ENCODE measurements at places on chromosomes 4 and X. TPM values are rescaled to one million over a fixed set of nuclear protein-coding genes. Genes with fewer than 3 reads are reported as not detected.

GRCh38 chr4:182338063-182338462, 94.9 kb downstream of the TENM3 start:
- H3K4me3 ChIP-seq, result no peak overlapping the region
- no peak for DNase-seq

The NALF2 gene
- not detected for total RNA-seq

DNA sequence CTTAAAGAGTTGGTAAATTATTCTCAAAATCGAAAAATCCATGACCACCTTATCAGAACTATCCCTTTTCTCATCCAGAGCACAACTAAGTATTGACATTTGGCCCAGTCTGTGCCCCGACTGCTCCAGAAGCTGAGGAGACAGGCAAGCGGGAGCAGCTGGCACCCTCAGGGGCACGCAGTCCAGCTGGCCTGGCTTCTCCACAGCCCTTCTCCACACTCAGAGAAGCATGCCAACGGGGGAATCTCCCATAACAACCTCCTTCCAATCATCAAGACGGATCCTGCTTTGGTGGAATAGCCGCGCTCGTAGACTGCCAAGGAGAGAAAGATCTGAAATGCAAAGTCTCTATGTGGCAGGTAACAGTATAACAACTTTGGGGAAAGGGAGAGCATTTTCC, 85.4 kb downstream of the AFAP1 start:
- DNase-seq, result no peak
- H3K36me3 ChIP-seq, result no peaks in the 10 kb centered on the region
- peaks cover 48% of the 10 kb centered on the region for H3K4me1 ChIP-seq
- no peak overlapping the region for H3K4me3 ChIP-seq
- peak overlapping the region; percentile 8 for H3K27ac ChIP-seq
- no peaks in the 10 kb centered on the region for H3K27me3 ChIP-seq

- no peak overlapping the region for H3K4me3 ChIP-seq
- no peak overlapping the region for H3K27ac ChIP-seq
- H3K4me1 ChIP-seq, result peaks cover 3% of the 10 kb centered on the region
- H3K36me3 ChIP-seq, result no peaks in the 10 kb centered on the region
- peaks cover 11% of the 10 kb centered on the region for H3K27me3 ChIP-seq
These were observed 32.7 kb downstream of the CPLX1 start for GRCh38 chr4:793093-793861.

The CHM gene
- total RNA-seq, result 14.9 TPM

GRCh38 chr4:100422894-100423293, 94.9 kb downstream of the EMCN start:
- no peak for DNase-seq
- peaks cover 2% of the 10 kb centered on the region for H3K4me1 ChIP-seq
- H3K27me3 ChIP-seq, result no peaks in the 10 kb centered on the region
- H3K4me3 ChIP-seq, result no peak overlapping the region

DNA sequence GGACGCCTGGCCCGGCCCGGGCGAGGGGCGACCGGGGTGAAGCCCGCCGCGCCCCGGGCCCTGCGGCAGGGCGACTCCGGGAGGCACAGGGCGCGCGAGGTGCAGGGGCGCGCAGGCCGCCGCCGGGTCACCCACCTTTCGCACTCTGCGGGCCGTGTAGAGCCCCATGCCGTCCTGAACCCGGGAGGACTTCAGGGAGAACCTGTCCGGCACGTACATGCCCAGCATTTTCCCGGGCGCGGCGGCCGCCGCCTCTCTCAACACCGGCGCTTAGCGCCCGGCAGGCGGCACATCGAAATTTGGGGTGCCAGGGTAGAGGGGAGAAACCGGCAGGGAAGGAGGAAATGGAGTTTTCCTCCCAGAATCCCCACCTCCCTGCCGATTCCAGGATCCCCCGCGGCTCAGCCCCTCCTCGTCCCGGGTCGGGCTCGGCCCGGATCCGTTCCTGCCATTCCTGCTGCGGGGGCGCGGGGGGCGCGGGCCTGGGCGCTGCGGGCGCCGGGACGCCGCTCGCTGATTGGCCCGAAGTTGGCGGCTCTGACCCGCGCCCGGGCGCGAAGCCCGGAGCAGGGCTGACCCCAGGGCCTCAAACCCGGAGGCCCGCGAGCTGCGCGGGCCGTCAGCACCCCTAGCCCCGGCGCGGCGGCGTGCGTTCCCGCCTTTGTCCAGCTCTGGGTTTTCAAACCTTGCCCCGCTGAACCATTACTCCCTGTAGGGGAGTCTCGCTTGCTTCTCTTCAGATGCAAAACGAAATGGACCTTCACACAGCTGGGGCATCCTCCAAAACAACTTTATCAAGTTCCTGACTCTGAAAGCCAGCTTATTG, at the start of gene PRDM5:
PRDM5 (minus strand) TSS at position 346 of the 826 bp plus-strand sequence; CDS start at position 228, 118 bp downstream.
- H3K4me3 ChIP-seq, result peak within 1 kb of the TSS; percentile 86
- DNase-seq, result peak; percentile 11
- no peaks in the 10 kb centered on the region for H3K27me3 ChIP-seq
- peak within 1 kb of the TSS; percentile 88 for H3K27ac ChIP-seq
- peaks cover 14% of the 10 kb centered on the region for H3K4me1 ChIP-seq
- H3K36me3 ChIP-seq, result no peaks in the 10 kb centered on the region

The XKRX gene
- 1.6 TPM for total RNA-seq

DNA sequence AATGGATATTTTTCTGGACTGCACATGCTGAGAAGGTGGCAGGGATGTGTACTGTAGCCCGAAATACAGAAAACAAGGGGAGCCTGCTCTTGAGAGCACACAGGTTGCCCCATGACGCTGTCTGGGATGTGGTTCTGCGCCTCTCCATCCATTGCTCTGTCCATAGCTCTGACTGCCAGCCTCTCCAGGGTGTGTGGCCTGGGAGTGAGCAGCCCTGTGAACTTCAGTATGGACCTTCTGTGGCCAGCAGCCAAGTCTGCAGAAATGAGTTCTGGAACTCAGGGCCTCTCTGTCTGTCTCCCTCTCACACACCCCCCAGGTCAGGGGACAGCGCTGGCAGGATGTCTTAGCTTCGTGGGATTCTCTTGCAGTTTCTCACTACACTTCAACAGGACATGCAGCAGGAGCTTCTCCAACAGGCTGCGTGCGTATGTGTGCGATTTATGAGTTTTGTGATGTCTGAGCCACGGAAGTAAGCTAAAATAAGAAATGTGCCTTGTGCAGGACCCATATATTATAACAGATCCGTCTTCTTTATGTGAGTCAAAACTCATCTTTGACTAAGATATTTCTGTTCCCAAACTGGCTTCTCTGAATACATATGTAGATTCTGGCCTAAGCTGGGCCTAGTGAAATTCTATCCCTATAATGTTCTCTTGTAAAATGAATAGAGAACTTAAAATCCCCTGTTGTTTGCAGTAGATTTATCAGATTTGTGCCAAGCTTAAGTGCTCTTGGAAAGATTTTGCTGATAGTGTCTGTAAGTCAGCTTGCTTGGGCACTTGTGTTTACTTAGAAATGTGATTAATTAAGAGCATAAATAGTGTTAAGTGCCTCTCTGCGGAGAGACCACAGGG, 40.0 kb downstream of the PROM1 start:
- H3K27me3 ChIP-seq, result no peaks in the 10 kb centered on the region
- no peak overlapping the region for H3K4me3 ChIP-seq
- no peaks in the 10 kb centered on the region for H3K36me3 ChIP-seq
- DNase-seq, result no peak
- no peaks in the 10 kb centered on the region for H3K4me1 ChIP-seq

DNA sequence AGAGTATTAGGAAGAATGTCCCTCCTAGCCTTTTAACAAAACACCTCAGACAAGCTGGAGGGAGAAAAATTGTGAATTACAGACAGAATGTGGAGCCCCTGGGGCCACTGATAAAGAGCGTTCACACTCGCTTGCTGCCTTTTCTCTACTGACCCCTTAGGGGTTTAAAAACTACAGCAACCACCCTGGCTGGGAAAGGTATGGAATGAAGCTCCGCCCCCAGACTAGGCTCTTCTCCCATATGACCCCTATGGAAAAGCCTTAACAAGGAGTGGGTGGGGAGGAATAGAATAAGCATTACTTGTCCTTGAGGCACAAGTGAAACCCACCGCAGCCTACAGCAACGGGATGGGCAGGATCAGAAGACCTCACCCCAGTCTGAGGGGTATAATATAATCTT, 26.3 kb downstream of the ANKRD50 start:
- H3K27ac ChIP-seq, result no peak overlapping the region
- no peaks in the 10 kb centered on the region for H3K27me3 ChIP-seq
- H3K36me3 ChIP-seq, result no peaks in the 10 kb centered on the region
- no peaks in the 10 kb centered on the region for H3K4me1 ChIP-seq
- DNase-seq, result no peak
- H3K4me3 ChIP-seq, result no peak overlapping the region

The CXCL8 gene
- total RNA-seq, result 6.9 TPM

The SLC10A6 gene
- 12.0 TPM for total RNA-seq

DNA sequence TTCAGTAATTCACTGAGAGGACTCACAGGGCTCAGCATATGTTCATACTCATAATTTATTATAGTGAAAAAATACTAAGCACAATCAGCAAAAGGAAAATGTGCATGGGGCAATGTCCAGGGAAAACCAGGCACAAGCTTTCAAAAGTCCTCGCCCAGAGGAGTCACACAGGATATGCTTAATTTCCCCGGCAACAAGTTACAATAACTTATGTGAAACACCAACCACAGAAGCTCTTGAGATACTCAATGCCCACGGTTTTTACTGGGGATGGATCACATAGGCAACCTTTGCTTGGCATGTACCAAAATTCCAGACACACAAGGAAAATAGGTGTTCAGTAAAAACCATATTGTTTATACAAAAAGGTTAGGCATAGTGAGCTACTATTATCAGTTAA, 38.5 kb upstream of the STPG2 start:
- no peak overlapping the region for H3K4me3 ChIP-seq
- no peaks in the 10 kb centered on the region for H3K36me3 ChIP-seq
- H3K4me1 ChIP-seq, result no peaks in the 10 kb centered on the region

The FAM47E gene
- 0.54 TPM for total RNA-seq

DNA sequence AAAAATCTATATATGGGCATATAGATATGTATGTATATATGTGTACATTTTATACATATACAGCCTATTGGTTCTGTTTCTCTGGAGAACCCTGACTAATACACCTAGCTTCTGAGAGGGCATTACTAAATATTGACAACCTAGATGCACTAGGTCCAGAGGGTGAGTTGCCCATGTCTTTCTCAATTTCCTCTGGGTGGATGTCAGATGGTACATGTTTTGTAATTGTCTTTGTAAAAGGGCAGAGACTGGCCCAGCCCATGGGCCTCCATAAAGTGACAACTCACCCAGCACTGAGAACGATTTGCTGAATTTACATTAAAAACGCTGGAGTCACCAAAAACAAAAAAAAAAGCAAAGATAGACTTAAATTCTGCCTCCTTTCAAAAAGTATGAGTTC, 198.5 kb upstream of the FAM241A start:
- no peaks in the 10 kb centered on the region for H3K4me1 ChIP-seq
- H3K36me3 ChIP-seq, result no peaks in the 10 kb centered on the region
- no peak overlapping the region for H3K27ac ChIP-seq
- H3K27me3 ChIP-seq, result no peaks in the 10 kb centered on the region
- H3K4me3 ChIP-seq, result no peak overlapping the region

- DNase-seq, result no peak
- H3K36me3 ChIP-seq, result no peaks in the 10 kb centered on the region
- no peaks in the 10 kb centered on the region for H3K4me1 ChIP-seq
- no peak overlapping the region for H3K4me3 ChIP-seq
These were observed 147.8 kb upstream of the MED14 start for GRCh38 chrX:40883021-40883619.

- H3K36me3 ChIP-seq, result no peaks in the 10 kb centered on the region
- no peak for DNase-seq
- no peaks in the 10 kb centered on the region for H3K27me3 ChIP-seq
- H3K27ac ChIP-seq, result no peak overlapping the region
- no peak overlapping the region for H3K4me3 ChIP-seq
- H3K4me1 ChIP-seq, result peaks cover 26% of the 10 kb centered on the region
These were observed 3.9 kb downstream of the SHISA3 start for GRCh38 chr4:42401171-42401570.

The SNCA gene
- 1.5 TPM for total RNA-seq

The TLR1 gene
- total RNA-seq, result 36.3 TPM

The SHROOM2 gene
- total RNA-seq, result 2.0 TPM

DNA sequence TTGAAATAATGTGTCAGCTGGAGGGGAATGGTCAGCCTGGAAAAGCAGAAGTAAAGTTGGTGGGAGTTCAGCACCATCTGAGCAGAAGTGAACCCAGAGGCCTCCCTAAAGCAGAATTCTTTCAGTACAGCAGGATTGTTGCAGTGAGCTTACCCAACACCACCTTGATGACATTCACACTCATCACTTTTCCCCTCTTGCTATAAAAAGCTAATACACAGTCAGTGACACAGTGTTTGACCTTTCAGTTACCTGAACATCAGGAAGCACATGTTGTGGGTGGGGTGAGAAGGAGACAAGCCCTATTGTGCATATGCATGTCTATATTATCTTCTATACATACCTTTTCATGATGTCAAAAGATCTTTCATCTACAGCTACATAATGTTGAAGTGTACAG, 624.7 kb upstream of the ZFP42 start:
- no peaks in the 10 kb centered on the region for H3K27me3 ChIP-seq
- H3K4me1 ChIP-seq, result no peaks in the 10 kb centered on the region
- no peaks in the 10 kb centered on the region for H3K36me3 ChIP-seq
- H3K4me3 ChIP-seq, result no peak overlapping the region

The IL13RA1 gene
- total RNA-seq, result 110 TPM

GRCh38 chrX:96182366-96182765, 502.3 kb upstream of the DIAPH2 start:
- H3K4me1 ChIP-seq, result no peaks in the 10 kb centered on the region
- no peak overlapping the region for H3K27ac ChIP-seq
- H3K27me3 ChIP-seq, result no peaks in the 10 kb centered on the region
- no peaks in the 10 kb centered on the region for H3K36me3 ChIP-seq

The CTAG2 gene
- total RNA-seq, result not detected

The IL1RAPL1 gene
- not detected for total RNA-seq

DNA sequence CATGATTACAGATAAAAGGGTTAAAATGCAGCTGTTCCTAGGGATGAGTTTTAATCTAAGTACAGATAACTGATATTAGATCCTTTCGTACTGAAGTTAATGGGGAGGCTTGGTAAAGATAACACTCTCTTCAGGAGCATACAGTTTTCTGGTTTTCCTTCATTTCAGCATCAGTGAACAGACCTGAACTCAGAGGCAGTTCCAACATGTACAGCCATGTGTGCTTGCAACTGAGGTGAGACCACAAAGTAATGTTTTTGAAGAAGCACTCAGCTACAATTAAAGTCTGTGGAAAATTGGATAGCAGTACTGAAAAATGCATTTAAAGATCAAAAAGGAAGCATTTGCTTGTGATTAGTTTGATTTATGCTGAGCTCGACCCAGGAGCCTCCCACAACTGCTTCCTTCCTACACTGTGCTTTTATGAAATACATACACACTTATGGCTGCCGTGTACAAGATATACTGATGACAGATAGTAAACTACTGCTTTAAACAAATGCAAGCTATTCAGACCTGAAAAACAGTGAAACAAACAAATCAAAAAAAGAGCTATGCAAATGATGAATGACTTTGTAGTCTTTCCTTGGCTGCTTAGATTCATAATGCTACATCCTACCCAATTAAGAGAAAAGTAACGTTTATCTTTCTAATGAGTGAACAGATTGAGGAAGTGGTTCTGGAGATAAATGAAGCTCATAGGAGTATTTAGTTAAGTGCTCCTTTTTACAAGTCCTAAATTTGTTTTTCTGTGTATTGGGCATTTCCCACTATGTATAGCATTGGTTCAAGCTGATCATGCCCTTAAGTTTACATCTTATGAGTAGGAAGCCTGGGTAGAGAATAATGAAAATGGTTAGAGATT, 68.4 kb downstream of the PDLIM5 start:
- H3K27me3 ChIP-seq, result no peaks in the 10 kb centered on the region
- peaks cover 66% of the 10 kb centered on the region for H3K4me1 ChIP-seq
- H3K27ac ChIP-seq, result no peak overlapping the region
- DNase-seq, result no peak
- no peaks in the 10 kb centered on the region for H3K36me3 ChIP-seq
- no peak overlapping the region for H3K4me3 ChIP-seq

The ADGRG2 gene
- 3.7 TPM for total RNA-seq
